NCI-H1105 (cell line): ENCODE measurements at places on chromosomes 2 and 18.

- no peak for DNase-seq
These were observed 28.8 kb downstream of the SP140 start for GRCh38 chr2:230254152-230254881.

GRCh38 chr2:171864357-171864985 lies 29.6 kb downstream of the SLC25A12 start:
- no peak for DNase-seq

DNA sequence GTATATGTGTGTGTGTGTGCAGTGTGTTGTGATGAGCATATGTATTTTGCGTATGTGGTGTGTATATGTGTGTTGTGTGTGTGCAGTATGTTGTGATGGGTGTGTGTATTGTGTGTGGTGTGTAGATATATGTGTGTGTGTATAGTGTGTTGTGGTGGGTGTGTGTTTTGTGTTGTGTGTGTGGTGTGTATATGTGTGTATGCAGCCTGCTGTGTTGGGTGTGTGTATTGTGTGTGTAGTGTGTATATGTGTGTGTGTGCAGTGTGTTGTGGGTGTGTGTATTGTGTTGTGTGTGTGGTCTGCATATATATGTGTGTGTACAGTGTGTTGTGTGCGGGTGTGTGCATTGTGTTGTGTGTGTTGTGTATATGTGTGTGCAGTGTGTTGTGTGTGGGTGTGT lies 23.9 kb downstream of the ACKR3 start:
- DNase-seq, result no peak

DNA sequence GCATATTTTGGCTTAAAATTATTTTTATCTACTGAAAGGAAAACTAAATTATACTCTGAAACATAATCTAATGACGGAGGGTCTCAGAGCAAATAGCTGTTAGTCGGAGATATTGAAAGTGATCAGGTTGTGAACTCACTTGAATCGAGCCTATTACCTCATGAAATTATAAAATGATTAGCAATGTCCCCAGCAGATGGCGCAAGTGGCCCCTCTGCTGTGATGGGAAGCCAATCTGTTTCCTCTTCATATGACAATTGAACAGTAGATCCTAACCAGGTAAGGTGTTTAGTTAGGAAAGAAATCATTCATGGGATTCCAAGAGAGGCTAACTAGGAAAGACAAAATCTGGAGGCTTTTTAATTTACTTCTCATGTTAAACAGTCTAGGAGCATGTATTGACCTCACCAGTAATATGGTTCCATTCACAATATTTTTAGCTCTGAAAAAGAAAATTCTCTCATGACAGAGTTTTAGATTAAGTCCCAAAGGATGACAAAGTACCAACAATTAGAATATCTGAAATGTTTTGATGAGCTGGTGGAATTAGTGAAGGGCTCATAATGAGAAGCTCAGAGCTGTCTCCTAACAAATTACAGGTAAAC lies 29.9 kb upstream of the MPPE1 start:
- DNase-seq, result peak; percentile 70

DNA sequence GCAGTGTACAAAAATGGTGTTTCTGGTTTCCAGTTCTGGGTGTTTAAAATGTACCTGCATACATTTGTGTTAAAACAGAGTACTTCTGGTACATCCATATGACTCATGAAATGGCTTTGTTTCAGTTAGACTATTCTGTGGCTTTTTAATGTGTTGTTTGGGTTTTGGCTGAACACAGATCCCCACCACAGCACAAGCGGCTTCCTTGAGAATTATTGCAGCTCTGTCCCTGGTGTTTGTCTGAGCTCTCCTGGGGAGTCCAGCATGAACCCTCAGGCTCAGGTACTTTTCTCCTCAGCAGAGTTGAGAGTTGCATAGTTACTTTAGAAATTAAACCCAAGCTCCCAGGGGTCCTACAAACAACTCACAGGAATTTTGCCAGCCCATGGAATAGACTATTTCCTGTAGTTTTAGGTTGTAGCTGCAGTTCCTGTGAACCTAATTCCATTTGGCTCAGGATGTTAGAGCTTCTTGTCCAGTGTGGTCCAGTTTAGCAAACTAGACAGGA lies 64.8 kb upstream of the EML6 start:
- DNase-seq, result no peak

DNA sequence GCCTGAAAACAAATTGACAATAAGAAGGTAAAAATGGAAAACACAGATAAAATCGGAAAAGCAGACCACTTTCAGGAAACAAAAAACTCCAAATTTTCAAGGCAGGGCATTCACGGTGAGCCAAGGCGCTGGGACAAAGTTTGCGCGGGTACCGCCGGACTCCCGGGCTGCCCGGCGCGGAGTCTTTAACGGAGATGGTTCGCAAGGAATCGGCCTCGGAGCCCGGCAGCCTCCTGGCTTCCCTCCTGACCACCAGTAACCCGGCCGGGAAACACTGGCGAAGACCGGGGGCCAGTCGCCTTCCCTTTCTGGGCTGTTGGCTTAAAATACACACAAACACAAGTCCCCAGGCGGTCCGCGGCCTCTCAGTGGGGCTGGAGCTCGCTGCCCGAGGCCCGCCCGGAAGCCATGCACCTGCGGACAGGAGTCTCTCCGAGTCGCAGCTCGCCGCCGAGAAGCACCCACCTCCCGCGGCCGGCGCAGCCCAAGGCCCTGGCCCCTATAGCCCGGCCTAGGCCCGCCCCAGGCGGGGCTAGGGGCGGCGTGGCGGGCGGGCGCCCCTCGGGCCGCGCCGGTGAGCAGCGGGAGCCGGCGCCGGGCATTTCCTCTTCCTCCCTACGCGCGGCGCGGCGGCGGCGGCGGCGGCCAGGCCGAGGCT lies 622 bp upstream of the KCMF1 start:
- DNase-seq, result peak; percentile 30

- DNase-seq, result no peak
These were observed 544.1 kb downstream of the LRRTM4 start for GRCh38 chr2:76977846-76978727.

DNA sequence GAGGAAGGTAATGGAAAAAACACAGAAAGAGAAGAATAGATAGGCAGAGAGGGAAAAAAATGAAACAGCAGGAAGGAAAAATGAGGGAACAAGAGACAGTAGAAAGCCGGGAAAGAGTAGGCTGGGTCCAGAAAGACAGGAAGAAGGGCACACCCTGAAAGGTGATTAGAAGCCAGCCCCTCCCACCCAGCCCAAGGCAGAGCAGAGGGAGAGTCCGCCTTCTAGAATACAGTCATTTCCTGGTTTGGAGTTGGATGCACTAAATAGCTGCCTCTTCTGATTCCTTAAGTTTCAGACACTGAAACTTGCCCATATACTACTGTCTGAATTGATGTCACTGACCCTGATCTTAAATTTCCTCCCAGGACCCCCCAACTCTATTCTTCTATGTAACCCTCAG lies 17.9 kb upstream of the DSG3 start:
- DNase-seq, result no peak

DNA sequence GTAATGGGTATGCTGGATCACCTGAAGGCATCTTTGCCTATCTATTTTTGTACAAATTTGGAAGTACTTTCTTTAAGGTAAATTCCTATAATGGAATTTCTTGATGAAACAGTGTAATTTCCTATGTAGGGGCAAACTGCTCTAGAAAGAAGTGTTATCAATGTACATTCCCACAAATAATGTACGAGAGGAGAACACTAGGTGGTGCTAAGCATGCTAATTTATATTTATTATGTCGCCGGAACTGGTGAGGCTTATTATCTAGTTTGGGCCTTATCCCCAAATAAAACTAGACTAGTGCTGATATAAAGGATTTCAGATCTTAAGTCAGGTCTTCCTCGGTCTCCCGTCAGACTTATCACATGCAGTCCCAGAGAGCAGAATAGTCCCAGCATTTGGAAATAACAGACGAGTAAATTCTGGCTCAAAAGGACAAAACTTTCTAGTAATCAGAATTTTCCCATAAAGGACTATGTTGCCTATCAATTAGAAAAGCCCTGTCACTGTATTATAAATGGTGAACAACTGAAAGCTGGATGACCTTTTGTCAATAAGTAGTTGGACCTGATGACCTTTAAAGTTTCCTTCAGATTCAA lies 86.9 kb upstream of the RBBP8 start:
- peak; percentile 18 for DNase-seq

- no peak for DNase-seq
These were observed 537.7 kb upstream of the PKDCC start for GRCh38 chr2:41510108-41510507.

GRCh38 chr2:215358891-215359575 lies 47.2 kb downstream of the ATIC start:
- no peak for DNase-seq

- DNase-seq, result peak; percentile 18
These were observed at the start of gene EDAR for GRCh38 chr2:108988796-108989713. Gene EDAR (minus strand): TSS chr2:108989220. CDS start chr2:108931014, 58,206 bp downstream.

GRCh38 chr18:74496508-74497323 lies 553 bp downstream of the CNDP2 start:
- peak; percentile 47 for DNase-seq

DNA sequence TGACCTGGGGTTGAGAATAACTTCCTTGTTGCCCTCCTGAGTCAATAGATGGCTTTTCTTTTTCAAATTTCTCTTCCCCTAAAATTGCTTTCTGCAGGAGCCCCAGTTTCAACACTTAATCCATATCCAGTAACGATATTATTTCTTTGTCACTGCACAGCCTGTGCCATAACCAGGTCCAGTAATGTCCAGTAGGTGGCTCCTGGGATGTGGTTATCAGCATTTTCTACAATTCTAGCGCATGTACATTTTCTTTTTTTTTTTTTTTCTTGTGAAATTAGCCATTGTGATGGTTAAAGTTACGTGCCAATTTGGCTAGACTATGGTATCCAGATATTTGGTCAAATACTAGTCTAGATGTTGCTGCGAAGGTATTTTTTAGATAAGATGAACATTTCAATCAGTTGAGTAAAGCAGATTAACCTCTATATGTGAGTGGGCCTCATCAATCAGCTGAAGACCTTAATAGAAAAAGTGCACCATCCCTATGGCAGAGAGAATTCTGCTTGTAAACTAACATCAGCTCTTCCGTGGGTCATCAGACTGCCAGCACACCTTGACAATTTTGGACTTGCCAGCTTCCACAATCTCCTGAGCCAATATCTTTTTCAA lies 72.9 kb upstream of the SCG2 start:
- no peak for DNase-seq
